ENCODE measurements at places on chromosomes 2 and 18.

GRCh38 chr18:41071826-41072225 is 883.2 kb upstream of the PIK3C3 start:
- DNase-seq: no peak

GRCh38 chr2:232372231-232373208 is 6.0 kb upstream of the ALPP start:
- DNase-seq: no peak

GRCh38 chr18:23966909-23967308 is 47.6 kb upstream of the TTC39C start:
- no peak for DNase-seq

DNA sequence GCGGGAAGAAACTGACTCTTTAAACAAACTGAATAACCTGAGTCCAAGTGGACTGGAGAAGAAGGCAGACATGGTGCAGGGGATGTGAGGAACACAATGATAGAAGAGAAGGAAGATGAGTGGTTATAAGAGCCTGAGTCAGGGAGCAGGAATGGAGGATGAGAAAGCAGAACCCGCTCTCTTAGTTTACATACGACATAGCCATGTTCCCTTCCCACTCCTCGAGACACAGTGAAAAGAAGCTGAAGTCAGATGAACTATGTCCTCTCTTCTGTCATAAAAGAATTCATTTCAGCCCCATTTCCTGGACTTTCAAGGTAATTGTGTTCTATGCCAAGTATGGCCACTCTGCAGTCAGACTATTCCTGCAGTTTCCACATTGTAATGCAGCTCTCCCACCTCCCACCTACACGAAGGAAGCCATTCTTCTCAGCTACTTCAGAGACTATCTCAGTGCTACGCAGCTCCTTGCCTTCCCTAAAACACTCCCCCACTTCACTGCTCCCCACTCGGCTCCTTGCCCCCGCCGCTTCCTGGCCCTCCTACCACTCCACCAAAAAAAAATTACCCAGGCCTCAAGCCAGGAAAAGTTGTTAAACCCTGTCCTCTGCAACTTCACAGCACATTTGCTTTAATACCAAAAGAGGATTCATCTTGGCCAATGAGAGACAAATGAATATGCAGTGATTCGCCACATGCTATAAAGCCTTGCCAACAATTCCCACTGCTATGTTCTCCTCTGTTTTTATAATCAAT is 323.4 kb upstream of the EPHA4 start:
- no peak for DNase-seq

- no peak for DNase-seq
Observed at GRCh38 chr2:219726916-219727315, 99.5 kb downstream of the SLC4A3 start.

GRCh38 chr2:47735136-47735869 is 47.6 kb upstream of the MSH6 start:
- no peak for DNase-seq
